Foreskin keratinocyte (primary cell): ENCODE measurements at places on chromosomes 5 and 9.

DNA sequence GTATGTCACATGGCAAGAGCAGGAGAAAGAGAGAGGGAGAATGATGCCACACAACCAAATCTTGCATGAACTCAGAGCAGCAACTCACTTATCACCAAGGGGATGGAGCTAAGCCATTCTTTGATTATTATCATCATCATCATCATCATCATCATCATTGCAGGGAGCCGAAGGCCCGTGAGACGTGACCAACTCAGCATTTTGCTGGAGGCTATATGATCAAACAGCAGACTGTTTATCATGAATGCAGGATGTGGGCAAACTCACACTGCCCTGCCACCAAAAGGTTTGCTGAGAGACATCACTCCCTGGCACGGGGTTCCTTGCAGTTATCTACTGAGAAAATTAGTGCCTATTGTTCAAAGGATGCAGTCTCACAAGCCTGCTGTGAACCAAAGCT lies 8.6 kb upstream of the ZNF169 start:
- peak; percentile 35 for DNase-seq

DNA sequence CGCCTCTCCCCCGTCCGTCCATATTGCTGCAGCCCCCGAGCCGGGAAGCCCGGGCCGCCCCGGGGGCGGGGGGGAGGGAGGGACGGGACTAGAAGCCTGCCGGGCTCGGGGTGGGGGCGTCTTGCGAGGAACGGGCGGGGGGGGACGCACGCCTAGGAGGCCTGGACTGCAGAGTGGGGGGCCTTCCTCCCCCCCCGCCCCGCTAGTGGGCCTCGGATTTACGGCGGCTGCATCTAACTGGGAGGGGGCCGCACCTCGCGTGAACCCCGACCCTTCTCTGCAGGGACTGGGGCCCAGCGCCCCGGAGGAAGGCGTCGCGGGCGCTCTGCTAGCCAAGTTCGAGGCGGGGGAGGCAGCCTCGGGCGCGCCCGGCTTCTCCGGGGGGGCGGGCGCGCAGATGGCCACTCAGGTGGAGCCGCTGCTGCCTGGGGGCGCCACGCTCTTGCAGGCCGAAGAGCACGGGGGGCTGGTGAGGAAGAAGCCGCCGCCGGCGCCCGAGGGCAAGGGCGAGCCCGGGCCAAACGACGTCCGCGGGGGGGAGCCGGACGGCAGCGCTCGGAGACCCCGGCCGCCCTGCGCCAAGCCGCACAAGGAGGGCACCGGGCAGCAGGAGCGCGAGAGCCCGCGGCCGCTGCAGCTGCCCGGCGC lies at the start of gene LARP1:
TSS of gene LARP1 (plus strand) at position 17 of the 648 bp plus-strand sequence. CDS start at position 398, 381 bp downstream.
- DNase-seq = no peak

DNA sequence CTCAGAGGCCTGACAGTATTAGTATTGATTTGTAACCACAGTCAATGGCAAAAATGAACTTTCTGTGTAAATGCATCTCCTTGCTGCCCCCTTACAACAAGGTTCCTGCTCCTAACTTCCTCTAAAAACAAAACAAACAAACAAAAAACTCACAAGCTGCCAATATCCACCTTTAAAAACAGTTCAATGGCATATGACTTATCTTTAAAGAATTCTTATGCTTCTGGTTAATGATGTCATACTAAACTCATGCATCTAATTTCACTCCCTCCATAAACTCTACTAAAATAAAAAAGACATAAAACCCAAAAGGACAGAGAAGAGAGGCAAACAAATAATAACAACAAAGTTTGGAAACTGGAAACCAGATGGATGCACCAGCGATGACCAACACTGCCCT lies 9.0 kb upstream of the OR1N1 start:
- DNase-seq = no peak

- no peak for DNase-seq
Measured at GRCh38 chr9:119310741-119311140, 58.5 kb downstream of the BRINP1 start.

- DNase-seq = peak; percentile 52
Measured at GRCh38 chr5:57887851-57888621, 405.4 kb upstream of the ACTBL2 start.

DNA sequence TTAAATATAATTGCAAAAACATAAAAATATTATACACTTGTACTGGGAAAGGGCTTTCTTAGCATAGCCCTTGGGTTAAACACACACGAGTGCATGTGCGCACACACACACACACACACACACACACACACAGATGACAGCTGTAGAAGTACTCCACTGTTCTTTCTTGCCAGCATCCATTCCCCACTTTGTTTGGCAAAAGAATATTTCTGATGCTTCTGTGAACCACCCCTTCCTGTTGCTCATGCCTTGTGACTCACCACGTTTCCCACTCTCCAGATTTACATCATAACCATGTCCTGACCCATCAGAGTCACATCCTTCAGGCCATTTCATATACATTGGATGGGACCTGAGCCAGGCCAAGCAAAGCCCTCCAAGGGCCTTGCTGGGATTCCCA lies 280.1 kb downstream of the DNAH5 start:
- peak; percentile 97 for DNase-seq

- DNase-seq = no peak
Measured at GRCh38 chr9:108225149-108225800, 630.5 kb downstream of the ACTL7B start.

DNA sequence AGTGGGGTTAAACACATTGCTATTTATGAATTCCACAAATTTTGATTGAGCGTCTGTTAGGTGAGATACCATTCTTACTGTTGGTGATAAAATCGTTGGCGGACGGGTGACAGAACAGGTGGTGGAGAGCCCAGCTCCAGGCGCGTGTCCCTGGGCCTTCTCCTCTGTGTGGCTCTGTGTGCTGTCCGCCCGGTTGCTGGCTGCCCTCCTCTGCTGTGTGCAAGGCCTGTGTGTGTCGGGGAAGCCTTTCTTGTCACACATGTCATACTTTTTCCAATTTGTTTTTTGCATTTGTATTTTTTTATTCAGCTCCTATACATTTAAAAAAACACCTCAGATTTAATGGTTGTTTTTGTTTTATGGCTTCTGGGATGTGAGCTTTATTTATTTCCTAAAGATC lies 33.9 kb downstream of the TENT4A start:
- no peak for DNase-seq

- no peak for DNase-seq
Measured at GRCh38 chr5:101929628-101930027, 366.5 kb downstream of the SLCO4C1 start.

GRCh38 chr5:172886476-172886875 lies 52.4 kb downstream of the ERGIC1 start:
- DNase-seq = no peak
